Putamen (tissue), 1 donor: ENCODE measurements at places on chromosomes 3 and 15.

DNA sequence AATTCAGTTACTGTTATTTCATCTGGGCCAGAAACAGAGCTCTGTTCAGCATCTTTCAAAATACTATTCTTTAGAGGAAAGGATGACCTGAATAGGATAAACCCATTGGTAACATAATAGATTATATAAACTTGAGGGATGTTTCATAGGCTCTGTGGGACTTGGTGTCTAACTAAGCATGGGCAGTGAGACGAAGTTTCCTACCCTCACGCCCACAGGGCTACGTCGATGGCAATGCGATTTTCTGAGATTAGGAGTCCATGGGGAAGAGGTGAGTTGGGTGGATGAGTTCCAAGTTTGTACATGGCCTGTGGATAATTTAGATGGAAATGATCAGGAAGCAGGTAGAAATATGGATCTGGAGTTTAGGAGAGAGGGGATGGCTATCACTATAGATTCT is 115.2 kb upstream of the TBL1XR1 start:
- DNase-seq = no peak

DNA sequence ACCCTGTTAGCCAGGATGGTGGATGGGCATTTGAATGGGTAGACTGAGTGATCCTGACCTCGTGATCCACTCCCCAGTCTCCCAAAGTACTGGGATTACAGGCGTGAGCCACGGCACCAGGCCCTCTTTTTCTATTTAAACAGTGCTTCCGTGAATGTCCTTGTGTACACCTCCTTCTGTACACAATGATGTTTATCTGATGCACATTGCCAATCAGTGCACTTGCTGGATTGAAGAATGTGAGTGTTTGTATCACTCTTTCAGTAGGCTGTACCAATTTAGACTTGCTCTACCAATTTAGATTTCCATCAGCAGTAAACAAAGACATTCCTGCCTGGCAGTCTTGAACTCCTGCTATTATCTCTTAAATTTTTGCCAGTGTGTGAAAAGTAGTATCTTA is 8.9 kb upstream of the ZNF619 start:
- DNase-seq = no peak

DNA sequence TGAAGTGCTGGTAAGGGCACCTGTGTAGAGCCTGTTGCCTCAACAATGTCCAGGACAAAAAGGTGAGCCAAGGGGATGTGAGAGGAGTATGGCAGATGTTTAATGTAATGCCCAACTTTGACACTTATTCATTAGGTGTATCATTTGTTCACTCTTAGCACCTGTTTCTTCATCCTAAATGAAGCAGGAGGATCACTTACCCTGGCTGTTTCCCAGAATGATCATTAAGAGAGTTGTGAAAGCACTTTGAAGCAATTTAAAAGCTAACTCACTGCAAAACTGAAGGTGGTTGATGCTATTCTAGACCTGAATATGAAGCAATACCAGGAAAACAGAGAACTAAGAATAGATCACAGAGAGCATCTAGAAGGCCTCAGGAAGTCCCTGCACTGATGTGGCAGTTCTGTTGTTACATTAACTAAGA is 3.4 kb upstream of the HHLA2 start:
- peak; percentile 15 for DNase-seq

- DNase-seq = no peak
Measured at GRCh38 chr3:185753354-185753753, 71.5 kb downstream of the IGF2BP2 start.

GRCh38 chr3:143951351-143951971 is 20.2 kb upstream of the DIPK2A start:
- peak; percentile 29 for DNase-seq

GRCh38 chr15:71295603-71296314 is 180.5 kb downstream of the THSD4 start:
- DNase-seq = no peak

- no peak for DNase-seq
Measured at GRCh38 chr15:38613085-38613484, 48.5 kb upstream of the RASGRP1 start.

GRCh38 chr3:142958707-142959106 is 4.8 kb downstream of the PAQR9 start:
- DNase-seq = peak; percentile 67

- DNase-seq = no peak
Measured at GRCh38 chr3:22292681-22293080, 541.7 kb upstream of the ZNF385D start.

DNA sequence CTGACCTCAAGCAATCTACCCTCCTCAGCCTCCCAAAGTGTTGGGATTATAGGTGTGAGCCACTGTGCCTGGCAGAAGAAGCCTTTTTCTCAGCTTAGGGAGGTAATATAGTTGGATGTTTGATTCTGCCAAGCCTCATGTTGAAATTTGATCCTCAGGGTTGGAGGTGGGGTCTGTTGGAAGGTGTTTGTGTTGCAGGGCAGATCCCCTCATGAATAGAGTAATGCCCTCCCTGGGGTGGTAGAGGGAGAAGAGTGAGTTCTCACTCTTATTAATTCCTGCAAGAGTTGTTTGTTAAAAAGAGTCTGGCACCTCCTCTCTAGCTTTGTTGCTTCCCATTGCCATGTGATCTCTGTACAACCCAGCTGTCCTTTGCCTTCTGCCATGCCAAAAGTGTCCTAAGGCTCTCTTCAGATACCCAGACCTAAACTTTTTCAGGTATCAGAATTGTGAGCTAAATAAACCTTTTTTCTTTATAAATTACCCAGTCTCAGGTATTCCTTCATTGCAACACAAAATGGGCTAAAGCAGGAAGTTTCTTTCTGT is 16.4 kb downstream of the NECTIN3 start:
- no peak for DNase-seq

GRCh38 chr15:59276225-59277178 is 69.9 kb downstream of the LDHAL6B start:
- no peak for DNase-seq

DNA sequence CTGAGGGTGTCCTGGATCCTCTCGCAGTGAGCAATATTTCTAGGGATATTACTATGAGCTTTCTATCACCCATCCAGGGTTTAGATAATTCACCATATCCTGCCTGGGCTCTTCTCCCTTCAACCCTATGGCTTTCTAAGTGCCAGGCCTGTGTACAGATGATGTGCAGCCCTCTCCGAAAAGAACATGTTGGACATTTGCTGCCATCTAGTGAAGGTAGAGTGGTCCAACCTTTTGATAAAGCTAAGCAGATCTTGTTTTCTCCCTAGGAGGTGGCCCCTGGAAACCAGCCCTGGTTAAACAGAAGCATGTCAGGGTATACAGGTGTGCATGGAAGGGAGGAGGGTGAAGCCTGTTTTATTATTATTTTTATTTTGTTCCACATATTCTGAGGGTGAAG is 27.9 kb upstream of the SCN10A start:
- DNase-seq = no peak

- DNase-seq = no peak
Measured at GRCh38 chr15:52067545-52067926, 45.0 kb downstream of the BCL2L10 start.

GRCh38 chr3:41259449-41260062 is 60.3 kb downstream of the CTNNB1 start:
- DNase-seq = no peak

DNA sequence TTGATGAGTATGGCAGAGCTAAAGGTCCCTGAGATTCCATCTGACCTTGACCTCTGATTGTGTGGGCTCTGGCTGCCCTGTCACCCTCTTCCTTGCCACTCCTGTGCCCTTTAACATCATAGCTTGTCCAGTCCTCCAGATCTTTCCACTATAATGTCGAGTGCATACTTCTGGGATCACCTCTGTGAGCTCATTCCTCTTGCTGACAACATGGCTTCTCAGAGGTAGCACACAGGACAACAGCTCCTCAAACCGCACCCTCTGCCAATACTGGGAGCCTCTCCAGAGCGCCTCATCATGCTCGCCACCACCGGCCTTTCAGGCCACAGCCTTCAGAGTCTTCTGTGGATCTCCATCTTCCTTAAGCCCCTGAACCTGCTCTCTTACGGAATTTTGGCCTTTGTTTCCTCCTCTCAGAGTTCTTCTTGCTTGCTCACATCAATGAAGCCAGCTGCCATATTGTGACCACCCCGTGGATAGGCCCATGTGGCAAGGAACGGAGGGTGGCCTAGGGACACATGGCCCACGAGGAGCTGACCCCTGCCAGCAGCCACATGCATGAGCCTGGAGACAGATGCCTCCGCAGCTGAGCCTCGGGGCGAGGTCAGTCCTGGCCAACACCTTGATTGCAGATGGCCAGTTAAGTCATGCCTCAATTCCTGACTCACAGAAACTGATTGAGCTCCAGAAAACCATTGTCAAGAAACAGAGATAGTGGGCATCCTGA is 31.1 kb downstream of the PLA2G4D start:
- no peak for DNase-seq

DNA sequence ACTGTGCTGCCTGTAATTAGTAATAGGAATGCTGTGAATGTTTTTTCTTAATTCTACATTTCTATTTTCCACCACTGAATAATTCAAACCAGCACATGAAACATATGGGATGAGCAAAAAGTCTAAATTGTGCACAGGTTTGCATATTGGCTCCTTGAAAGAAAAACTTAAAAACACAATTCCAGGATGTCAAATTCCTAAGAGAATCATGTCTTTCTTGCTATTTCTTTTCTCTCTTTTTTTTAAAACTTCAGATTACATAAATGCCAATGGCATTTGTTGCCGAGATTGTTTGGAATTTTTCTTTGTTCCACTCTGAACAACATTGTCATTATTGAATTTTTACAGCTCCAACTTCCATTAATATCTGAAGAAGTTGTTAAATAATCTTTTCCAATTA is 60.8 kb downstream of the VGLL3 start:
- no peak for DNase-seq

DNA sequence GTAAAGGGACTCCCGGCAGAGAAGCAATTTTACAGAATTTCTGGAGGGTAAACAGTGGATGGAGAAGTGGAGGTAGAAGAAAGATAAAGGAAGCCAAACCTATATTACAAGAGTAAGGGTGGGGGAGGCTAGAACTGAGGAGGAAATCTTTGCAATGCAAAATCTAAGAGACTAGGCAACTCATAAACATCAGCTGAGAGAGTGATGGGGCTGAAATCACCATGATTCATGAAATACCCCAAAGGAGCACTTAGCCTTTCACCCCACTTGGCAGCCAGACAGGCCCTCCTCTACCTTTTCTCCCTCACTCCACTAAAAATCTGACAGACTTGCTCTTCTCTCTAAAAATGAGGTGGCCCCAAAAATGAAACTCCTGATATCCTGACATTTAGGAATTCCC is 19.5 kb upstream of the ZBTB38 start:
- DNase-seq = no peak

- no peak for DNase-seq
Measured at GRCh38 chr15:65029736-65030208, 333 bp upstream of the MTFMT start.

- no peak for DNase-seq
Measured at GRCh38 chr3:45261333-45262110, 35.4 kb upstream of the TMEM158 start.

DNA sequence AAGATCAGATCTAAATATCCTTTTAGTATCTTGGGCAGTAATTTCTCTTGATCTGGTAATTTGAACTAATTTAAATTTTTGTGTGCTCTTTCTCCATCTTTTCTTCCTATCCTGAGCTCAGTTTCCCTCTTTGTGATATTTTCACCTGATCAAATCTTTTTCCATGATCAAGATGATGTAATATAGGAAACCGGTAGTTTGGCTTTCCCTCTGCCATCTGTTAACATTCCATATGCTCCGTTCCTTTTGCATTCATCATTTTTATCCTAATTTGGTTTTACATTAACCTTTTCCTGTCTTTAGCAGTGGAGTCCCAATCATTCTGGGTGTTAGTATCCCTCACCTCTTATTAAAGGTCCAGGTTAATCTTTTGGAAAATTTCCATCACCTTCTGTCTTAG is 5.9 kb upstream of the ABHD6 start:
- no peak for DNase-seq

GRCh38 chr3:150296123-150296735 is 111.9 kb upstream of the TSC22D2 start:
- no peak for DNase-seq

- no peak for DNase-seq
Measured at GRCh38 chr3:149536429-149536828, 61.9 kb downstream of the TM4SF4 start.

DNA sequence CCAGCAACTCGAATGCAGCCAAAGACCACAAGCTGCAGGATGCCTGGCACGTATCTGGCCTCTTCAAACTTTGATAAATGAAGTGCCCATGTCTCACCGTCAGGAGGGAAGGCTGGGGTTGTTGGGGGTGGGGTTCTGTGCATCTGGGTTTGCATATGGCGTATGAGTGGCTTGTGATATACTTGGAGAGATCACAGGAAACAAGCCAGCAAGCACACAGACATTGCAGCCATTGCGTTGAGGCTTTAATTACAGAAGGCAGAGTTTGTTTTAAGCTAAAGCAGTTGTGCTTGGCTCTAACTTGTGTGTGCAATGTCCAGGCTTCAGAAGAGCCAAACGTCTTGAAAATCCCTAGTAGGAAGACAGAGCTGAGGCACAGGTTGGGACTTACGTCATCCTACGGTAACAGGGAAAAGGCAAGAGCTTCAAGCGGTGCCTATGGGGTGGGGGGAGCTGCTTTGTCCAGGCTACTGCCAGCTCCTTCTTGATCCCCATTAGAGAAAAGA is 109.2 kb downstream of the ASB7 start:
- no peak for DNase-seq

DNA sequence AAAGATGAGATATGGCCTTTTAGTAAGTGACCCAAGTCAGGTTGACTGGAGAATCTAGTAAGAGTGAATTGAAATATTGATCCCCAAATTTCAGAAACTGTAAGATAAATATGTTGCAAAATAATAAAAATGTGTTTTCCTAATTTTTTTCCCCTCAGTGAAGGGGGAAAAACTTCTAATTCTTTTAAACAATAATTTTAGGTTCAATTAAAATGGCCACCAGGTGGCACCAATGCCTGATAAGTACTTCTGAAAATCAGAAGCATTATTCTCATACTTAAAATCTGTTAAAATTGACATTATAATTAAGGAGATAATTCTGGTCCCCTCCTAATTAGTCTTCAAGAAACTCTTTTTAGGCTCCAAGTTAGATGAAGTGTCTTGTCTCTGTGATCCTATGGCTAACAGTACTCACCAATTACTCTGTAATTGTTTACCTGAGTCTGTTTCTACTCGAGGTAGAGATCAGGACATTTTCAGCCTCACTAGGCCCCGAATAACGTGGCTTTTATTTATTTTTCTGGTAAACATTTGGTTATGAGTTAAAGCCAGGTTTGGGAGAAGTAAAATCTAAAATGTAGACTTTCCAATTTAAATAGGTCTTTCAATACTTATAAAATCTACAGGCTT is 52.6 kb downstream of the NMD3 start:
- peak; percentile 21 for DNase-seq

GRCh38 chr3:186025161-186025560 is 83.7 kb downstream of the ETV5 start:
- DNase-seq = no peak

GRCh38 chr15:24008476-24008875 is 321.4 kb upstream of the NDN start:
- DNase-seq = no peak

- DNase-seq = no peak
Measured at GRCh38 chr3:15107075-15107947, 8.4 kb upstream of the RBSN start.
